ENCODE measurements at places on chromosomes 1 and 21.

DNA sequence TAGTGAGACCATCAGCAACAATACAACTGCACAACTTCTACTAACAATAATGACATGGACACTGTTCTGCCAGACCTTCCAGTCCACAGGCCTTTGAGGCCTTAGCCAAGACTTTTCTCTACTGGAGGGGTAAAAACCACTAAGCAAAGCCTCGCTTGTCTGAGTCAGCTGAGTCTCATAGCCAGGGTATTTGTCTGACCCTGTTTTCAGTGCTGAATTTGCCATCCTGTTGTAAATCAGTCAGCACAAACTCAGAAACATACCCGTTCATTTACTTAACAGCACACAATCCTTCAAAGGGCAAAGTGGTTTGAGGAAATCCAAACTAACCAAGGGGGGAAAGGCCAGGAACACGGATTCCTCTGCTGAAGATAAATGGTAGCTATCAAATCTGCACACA is 537.8 kb downstream of the SMYD3 start:
- DNase-seq = no peak

- DNase-seq = no peak
Observed at GRCh38 chr1:221574529-221574928, 167.4 kb downstream of the DUSP10 start.

GRCh38 chr21:36710729-36711048 is 11.8 kb downstream of the SIM2 start:
- no peak for DNase-seq

DNA sequence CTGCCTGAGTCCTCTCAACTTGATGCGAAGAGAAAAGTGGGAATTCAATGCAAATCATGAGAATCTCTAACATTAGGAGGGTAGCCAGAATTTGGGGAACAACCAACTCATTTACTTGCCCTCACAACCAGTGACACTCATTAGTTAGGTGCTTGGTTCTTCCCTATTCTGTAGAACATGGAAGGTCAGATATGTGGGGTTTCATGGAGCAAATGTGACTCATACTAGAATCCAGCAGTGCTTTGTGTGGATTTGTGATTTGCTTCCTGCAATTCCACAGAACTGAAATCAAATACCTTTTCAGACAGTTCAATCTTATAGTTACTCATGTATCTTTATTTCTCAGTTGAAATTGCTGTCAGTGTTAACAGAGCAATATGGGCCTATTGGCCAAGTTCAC is 6.9 kb upstream of the ETV3 start:
- DNase-seq = no peak

DNA sequence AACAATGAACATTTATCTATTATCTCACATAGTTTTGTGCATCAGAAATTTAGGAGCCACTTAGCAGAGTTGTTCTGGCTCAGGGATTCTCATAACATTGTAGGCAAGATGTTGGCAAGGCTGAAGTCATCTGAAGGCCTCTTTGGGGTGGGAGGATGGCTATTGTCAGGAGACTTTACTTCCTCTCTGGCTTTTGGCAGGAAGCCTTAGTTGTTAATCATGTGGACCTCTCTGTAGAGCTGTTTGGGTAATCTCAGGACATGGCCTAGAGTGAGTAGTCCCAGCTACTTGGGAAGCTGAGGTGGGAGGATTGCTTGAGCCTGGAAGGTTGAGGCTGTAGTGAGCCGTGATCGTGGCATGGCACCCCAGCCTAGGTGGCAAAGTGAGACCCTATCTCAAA is 40.2 kb downstream of the RASAL2 start:
- no peak for DNase-seq

DNA sequence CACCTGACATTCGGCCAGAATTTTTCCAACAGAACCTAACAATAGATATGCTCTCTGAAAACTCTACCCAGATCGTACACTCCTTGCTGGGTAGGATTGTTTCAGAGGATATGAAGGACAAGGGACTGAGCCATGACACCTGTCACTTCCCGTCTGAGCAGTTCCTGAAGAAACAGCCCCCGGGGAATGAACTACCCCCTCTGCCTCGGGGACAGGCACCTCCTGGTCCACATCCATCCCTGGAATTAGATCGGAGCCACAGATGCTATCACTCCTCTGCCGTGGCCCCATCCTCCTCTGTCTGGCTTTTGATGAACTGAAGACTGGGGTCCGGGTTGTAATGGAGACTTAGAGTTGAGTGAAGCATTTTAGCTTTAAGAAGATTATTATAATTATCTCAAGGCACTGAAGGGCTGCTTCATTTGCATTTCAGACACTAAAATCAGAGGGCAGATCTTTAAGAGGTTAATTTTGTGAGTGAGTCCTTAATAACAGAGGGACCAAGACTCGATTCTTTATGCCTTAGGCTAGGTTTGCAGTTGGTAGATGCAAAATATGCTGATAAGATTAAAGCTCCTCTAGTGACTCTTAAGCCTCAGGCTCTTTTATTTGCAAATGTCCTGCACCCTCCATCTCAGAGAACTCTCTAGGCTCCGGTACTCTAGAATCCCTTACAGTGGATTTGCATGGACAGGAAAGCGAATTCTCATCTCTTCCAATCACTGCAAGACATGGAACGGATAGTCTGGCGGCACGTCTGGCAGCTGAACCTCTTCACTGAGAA is 333.8 kb downstream of the KIF26B start:
- DNase-seq = no peak

DNA sequence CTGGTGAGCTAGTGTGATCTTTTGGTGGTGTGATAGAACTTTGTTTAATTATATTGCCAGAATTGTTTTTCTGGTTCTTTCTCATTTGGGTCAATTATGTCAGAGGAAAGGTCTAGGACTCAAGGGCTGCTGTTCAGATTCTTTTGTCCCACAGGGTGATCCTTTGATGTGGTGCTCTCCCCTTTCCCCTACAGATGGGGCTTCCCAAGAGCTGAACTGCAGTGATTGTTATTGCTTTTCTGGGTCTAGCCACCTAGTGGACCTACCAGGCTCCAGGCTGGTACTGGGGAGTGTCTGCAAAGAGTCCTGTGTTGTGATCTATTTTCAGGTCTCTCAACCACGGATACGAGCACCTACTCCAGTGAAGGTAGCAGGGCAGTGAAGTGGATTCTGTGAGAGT is 25.9 kb upstream of the CD84 start:
- DNase-seq = no peak

DNA sequence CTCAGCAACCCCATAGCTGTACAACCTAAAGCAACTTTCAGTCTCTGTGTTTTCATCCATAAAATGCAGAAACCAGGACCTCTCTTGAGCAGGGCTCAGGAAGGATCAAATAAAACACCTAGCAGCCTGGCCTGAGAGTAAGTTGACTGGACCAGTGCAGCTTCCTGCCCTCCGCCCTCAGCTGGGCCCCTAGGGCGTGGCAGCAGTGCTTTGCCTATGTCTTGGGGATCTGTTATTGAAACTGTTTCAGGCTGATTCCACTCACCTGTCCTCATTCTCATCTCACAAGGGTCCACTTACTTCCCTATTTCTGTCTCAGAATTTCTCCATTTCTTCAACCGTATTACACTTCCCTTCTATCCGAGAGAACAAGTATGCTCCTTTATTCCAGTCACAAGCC is 17.3 kb downstream of the LRRC42 start:
- DNase-seq = no peak

DNA sequence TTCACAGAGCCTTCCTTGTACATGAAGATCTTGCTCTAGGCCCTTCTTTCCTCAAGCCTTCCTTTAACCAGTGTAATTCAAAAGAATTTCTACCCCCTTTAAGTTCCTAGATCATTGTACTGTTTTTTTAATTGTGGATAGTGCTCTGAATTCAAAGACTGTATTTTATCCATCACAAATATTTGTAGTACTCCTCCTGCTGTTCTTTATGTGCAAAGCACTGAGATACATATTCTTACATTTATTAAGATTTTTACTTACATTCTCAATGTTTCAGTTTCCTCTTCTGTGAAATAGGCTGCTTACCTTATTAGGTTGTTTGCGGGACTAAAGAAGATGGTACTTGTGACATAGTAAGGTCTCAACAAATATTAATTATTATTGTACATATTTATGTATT is 168.8 kb upstream of the PDE4B start:
- DNase-seq = no peak

- DNase-seq = no peak
Observed at GRCh38 chr1:114128293-114128692, 25.4 kb downstream of the SYT6 start.

GRCh38 chr21:44872323-44872648 is 1.2 kb downstream of the PTTG1IP start:
- DNase-seq = no peak

DNA sequence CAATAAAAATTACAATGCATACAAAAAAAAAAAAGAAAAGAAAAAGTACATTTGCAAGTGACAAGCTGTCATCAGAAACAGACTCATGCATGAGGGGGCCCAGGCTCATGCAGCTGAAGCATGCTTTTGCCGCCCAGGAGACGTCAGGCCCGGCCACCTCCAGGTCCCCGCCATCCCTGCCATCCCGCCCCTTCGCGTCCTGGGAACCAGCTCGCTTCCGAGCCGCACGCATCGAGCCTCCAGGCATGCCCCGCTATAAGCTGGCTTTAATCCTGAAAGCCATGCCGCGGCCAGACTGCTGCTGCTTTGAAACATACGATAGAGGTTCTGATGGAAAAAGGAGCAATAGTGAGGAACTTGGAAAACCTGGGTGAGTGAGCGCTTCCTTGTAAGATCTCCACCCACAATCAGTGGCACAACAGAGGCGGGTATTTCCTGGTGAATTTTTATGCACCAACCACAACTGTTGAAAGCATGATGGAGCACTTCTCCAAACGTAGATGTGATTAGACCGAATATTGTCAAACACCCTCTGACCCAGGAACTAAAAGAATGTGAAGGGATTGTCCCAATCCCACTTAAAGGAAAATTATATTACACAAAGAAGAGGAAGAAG is 113.7 kb downstream of the FAF1 start:
- DNase-seq = no peak

DNA sequence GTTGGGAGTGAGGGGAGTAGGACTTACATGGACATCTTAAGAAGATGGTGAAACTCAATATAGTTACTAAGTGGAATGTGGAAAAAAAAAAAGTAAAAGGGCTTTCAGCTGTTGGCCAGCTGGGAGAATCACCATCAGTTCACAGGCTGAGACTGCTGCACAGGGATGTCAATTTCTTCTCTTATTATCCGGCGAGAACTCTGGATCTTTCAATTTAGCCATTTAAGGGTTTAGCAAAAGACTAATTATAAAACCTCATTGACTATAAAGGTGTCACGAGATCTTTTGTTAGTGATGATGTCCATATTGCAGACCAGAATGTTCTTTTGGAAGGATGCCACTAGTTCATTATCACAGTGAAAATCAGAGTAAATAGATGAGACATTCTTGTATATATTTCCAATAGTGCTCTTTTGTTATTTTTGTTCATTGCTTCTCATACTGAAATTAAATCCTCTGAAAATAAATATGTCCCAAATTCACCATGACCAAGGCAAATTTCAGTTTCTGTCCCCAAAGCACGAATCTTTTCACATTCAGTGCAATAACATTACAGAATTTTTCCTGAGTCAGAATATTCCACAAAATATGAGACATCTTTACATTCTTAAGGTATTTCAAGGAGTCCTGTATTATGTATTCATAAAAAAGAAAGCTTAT is 266.1 kb downstream of the DNM3 start:
- no peak for DNase-seq

DNA sequence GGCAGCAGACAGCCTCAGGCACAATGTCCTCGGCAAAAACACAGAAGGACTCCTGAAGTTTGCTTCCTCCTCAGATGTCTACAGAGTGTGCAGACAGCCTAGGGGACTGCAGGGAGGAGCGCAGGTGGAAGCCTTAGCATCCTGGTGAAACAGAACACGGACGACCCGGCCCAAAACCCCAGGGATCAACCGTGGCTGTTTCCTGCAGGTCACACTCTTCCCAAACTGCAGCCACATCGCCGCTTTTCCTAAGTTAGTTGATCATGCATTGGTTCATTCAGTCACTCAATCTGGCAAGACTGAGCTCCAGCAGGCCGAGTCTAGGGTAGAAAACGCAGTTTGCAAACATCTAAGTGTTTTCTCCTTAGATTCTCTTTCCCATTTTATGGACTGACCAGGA is 33.4 kb downstream of the FHAD1 start:
- DNase-seq = no peak

DNA sequence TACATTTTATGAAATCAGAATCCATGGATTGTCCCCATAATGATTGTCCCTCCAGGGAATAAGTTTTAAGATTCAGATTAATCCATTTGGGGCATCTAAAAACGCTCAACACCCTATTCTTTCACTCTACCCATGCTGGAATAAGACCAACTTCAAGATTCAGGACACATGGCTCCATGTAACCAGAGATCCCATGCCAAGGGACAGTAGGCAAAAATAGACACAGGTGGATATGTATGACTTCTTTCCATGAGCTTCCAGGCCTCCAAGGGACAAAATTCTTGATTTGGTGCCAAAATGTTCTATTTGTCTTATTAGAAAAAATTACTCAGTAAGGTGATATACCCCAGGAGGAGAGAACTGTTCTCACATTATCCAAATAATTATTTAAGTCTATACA is 178.8 kb downstream of the NRIP1 start:
- DNase-seq = no peak

- DNase-seq = no peak
Observed at GRCh38 chr1:191818198-191818597, 340.1 kb upstream of the RGS18 start.

GRCh38 chr1:213761845-213762407 is 225.8 kb upstream of the PROX1 start:
- peak; percentile 10 for DNase-seq

- no peak for DNase-seq
Observed at GRCh38 chr1:184770181-184770979, 15.7 kb upstream of the EDEM3 start.

GRCh38 chr1:17214876-17215544 is 10.1 kb downstream of the PADI1 start:
- DNase-seq = no peak

GRCh38 chr1:94142583-94142982 is 21.6 kb upstream of the ABCA4 start:
- no peak for DNase-seq

- peak; percentile 33 for DNase-seq
Observed at GRCh38 chr1:5975133-5975880, 16.9 kb downstream of the NPHP4 start.

- peak; percentile 49 for DNase-seq
Observed at GRCh38 chr1:39788758-39789570, at the start of gene BMP8B. Gene BMP8B, minus strand, starts transcription at chr1:39788865. Its CDS starts 380 bp downstream, at chr1:39788485.

GRCh38 chr1:95236784-95237575 is 3.0 kb downstream of the RWDD3 start:
- no peak for DNase-seq

DNA sequence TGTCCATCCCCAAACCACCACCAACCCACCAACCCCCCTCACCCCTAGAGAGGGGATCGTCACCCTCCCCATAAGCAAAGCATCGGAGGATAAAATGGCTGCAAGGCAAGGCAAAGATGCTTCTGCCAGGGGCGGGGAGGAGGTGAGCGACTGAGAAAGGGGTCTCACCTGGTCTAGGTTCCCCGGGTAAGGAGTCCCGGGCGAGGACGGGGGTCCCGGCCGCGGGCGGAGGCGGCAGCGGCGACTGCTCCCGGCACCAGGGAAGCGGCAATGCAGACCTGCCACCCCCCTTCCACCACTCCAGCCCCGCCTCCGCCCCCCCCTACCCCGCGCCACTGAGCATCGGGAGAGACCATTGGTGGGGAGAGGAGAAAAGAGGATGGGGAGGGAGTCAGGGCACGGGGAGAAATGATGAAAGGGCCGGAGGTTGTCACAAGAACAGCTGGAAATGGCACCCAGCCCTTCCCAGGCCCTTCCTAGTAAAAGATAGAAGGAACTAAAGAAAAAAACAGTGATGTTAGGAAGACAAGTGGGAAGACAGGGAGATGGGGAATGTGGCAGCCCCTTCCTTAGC is at the start of gene SV2A:
Gene SV2A, minus strand, starts transcription at position 274 of the 574 bp plus-strand sequence. CDS start 4,004 bp downstream, outside the sequence.
- peak; percentile 39 for DNase-seq
